ENCODE measurements at places on chromosomes 5 and 9. TPM values are rescaled to one million over a fixed set of nuclear protein-coding genes. Genes with fewer than 3 reads are reported as not detected.

- no peak for DNase-seq
Measured at GRCh38 chr5:179730852-179731251, 1.8 kb upstream of the MAML1 start.

DNA sequence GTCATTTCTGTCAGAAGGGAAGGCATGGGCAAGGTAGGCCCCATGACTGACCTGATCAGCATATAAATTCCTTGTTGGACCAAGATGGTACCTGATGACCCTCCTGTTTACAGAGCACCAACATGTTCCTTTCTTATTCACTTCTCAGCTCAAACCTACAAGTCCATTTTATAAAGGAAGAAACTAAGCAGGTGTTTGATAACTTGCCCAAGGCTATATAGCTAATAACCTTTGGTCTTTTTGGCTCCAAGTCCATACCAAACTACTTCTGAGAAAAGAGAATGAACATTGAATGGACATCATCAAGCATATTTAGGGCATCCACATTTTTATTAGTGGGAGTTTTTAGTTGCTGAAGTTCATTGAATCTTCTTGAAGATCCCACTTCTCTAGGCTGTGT, 125.2 kb downstream of the GALNT10 start:
- DNase-seq = no peak

The FBXL7 gene
- total RNA-seq = 7.9 TPM

DNA sequence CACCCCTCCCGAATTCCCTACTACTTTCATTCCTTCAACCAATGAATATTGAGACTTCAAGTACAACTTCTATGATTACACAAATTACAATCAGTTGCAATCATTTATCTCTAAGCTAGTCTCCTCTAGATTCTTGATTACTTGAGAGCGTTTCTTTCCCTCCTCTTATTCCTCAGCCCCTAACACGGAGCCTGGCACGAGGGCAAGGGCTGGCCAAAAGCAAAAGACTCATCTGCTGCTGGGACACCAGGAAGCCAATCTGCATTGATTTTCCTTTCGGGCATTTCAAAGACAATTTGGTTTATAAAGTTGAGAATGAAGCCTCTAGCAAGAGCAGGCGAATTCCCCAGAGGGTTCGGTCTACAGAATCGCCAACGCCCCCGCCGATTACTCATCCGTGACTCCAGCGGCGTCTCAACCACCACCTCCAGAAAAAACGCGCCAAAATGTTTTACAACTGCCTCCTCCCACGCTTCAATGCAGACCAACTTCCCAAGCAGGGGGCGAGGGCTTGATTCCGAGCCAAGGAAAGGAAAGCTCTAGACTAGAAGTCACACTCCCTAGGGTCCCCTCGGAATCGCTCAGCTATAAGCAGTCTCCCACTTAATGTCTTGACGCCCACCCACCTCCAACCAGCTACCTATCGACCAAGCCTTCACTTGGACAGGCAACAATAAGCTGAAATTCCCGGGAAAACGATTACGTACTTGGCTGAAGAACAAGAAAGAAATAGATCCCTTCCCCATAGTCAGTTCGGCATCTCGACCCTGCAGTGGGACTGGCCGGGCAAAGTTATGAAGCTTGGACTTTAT, 1.5 kb downstream of the PCSK1 start:
- no peak for DNase-seq

- no peak for DNase-seq
Measured at GRCh38 chr5:60510049-60510448, 189.9 kb downstream of the DEPDC1B start.

The PCDHGC5 gene
- total RNA-seq = 8.2 TPM

- no peak for DNase-seq
Measured at GRCh38 chr9:87587356-87587745, 89.7 kb downstream of the DAPK1 start.

The MSX2 gene
- total RNA-seq = 8.2 TPM

All from umbilical cord (tissue), 2 donors.